Right lobe of liver (tissue), 6 donors: ENCODE measurements at places on chromosomes 5 and 9. TPM values are rescaled to one million over a fixed set of nuclear protein-coding genes. Genes with fewer than 3 reads are reported as not detected.

Gene BTNL3
- not detected for total RNA-seq

Gene BSPRY
- total RNA-seq = 0.73 TPM

Gene CDC20B
- not detected for total RNA-seq

Gene PLK2
- total RNA-seq = 35.2 TPM

Gene EXOSC2
- 14.2 TPM for total RNA-seq

Gene RANBP17
- total RNA-seq = 2.6 TPM

Gene TXNDC8
- total RNA-seq = not detected

Gene KIF12
- total RNA-seq = 11.6 TPM

Gene SPINK4
- not detected for total RNA-seq
